HepG2 (cell line): ENCODE measurements at places on chromosomes 12 and 14. TPM values are rescaled to one million over a fixed set of nuclear protein-coding genes. Genes with fewer than 3 reads are reported as not detected.
A peak's percentile ranks its signal among the peaks of the same experiment; 100 is the strongest.

DNA sequence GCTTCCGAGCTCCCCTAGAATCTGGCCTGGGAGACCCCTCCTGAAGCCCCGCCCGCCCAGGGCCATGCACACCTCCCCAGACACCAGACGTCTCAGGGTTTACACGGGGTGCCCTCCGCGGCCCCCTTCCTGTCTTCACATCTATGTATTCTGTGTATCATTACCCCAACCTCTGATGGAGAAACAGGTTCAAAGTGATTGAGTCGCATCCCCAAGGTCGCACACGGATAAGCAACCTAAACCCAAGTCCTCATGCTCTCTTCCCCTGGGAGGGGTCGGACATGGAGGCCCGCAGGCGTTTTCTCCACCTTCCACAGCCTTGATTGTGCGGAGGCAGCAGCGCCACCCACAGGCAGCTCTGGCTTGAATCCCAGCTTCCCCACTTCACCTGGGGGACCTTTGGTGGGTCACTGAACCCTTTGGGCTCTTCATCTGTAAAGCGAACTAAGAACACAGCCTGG is 237.3 kb downstream of the BCL11B start:
- H3K27me3 ChIP-seq = no peaks in the 10 kb centered on the region; the same call in 1 of the 2 replicates
- no peak for DNase-seq
- no peaks in the 10 kb centered on the region for H3K36me3 ChIP-seq
- H3K27ac ChIP-seq = no peak overlapping the region
- no peaks in the 10 kb centered on the region for H3K4me1 ChIP-seq

- H3K4me1 ChIP-seq = no peaks in the 10 kb centered on the region
- H3K4me3 ChIP-seq = no peak overlapping the region
- no peak overlapping the region for H3K27ac ChIP-seq
- no peaks in the 10 kb centered on the region for H3K27me3 ChIP-seq
Measured at GRCh38 chr12:65209655-65210043, 40.3 kb downstream of the LEMD3 start.

GRCh38 chr12:98901189-98901588 is 256.1 kb downstream of the APAF1 start:
- no peak overlapping the region for H3K4me3 ChIP-seq
- no peak for DNase-seq
- no peaks in the 10 kb centered on the region for H3K36me3 ChIP-seq

GRCh38 chr12:644818-645552 is 18.3 kb downstream of the NINJ2 start:
- no peak for DNase-seq
- H3K4me1 ChIP-seq = peaks cover 59% of the 10 kb centered on the region
- H3K27me3 ChIP-seq = no peaks in the 10 kb centered on the region
- no peaks in the 10 kb centered on the region for H3K36me3 ChIP-seq
- peak overlapping the region; percentile 80 for H3K27ac ChIP-seq

GRCh38 chr14:101717663-101718490 is 43.6 kb upstream of the PPP2R5C start:
- peaks cover 42% of the 10 kb centered on the region for H3K4me1 ChIP-seq
- DNase-seq = no peak
- no peaks in the 10 kb centered on the region for H3K36me3 ChIP-seq

- 0 out of 2 replicates have a peak overlapping the region, but pooled peaks have one; percentile 4 for H3K4me3 ChIP-seq
- H3K4me1 ChIP-seq = peaks cover 34% of the 10 kb centered on the region
- H3K36me3 ChIP-seq = peaks cover 5% of the 10 kb centered on the region; the same call in 1 of the 3 replicates
Measured at GRCh38 chr12:113299619-113300237, 35.2 kb downstream of the SLC8B1 start.

DNA sequence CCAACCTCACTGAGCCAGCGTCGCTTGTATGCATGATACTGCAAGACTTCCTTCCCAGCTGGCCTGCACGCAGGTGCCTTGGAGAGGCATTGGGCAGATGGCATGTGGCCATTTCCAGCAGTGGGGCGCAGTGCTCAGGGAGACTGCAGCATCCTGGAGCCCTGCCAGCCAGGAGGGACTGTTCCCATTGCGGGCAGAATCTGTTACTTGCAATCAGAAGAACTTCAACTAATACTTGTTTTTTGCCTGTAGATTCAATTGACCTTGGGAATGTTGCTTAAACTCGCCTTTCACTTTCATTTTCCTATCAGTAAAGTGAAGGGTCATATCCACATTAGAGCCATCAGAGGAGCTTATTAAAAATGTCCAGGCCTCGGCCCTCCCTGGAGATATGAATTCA is 29.8 kb downstream of the ANKRD9 start:
- no peak overlapping the region for H3K27ac ChIP-seq
- H3K4me1 ChIP-seq = peaks cover 30% of the 10 kb centered on the region
- no peak for DNase-seq
- H3K4me3 ChIP-seq = no peak overlapping the region

AKAP6 gene
- total RNA-seq = 0.84 and 1.4 TPM in 2 replicates
